Effector memory CD4-positive, alpha-beta T cell (primary cell): ENCODE measurements at places on chromosomes 12 and 14.
A peak's percentile ranks its signal among the peaks of the same experiment; 100 is the strongest.

- no peak overlapping the region for H3K4me3 ChIP-seq
- no peak overlapping the region for H3K27ac ChIP-seq
- H3K4me1 ChIP-seq: no peaks in the 10 kb centered on the region
Measured at GRCh38 chr14:59321626-59321949, 133.1 kb downstream of the DAAM1 start.

GRCh38 chr12:51281202-51281924 lies 11.1 kb upstream of the SMAGP start:
- H3K27ac ChIP-seq: no peak overlapping the region
- H3K27me3 ChIP-seq: no peaks in the 10 kb centered on the region
- DNase-seq: no peak
- H3K4me3 ChIP-seq: no peak overlapping the region

DNA sequence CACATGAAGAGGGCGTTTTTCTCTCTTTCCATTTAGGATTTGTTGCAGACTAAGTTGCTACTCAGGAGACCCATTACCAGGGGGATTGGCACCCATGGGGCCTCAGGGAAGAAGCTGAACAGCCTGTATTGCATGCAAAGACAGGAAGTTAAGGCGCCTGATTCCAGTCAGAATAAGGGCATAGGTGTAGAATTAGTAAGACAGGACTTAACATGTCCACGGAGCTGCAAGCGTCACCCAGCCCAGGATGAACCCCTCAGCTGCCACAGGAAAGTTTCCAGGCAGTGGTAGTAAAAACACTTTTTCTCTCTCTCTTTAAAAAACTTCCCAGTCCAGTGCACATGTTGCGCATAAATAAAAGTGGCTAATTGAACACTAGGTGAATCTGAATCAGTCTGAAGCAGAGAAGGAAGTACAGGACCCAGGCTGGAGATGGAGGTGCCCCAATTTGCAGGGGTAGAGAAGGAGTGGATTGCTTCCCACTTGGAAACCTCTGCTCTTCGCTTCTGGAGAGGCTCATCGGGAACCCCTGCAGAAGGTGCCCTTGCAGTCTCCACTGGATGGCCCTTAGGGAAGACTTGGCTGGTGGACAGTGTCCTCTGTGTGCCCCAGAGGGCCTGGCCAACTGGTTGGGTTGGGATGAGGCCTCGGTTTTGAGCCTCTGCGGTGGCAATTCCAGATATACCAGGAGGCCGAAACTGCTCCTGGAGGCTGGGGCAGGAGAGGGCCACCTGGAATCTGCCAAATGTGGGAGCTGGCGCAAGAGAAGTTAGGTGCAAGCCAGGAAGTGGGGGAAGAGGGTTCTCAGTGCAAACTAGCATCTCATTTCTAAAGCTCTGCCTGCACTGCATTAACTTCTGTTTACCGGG lies 10.7 kb upstream of the TBX3 start:
- no peaks in the 10 kb centered on the region for H3K36me3 ChIP-seq
- DNase-seq: no peak
- H3K27ac ChIP-seq: no peak overlapping the region
- no peak overlapping the region for H3K4me3 ChIP-seq

DNA sequence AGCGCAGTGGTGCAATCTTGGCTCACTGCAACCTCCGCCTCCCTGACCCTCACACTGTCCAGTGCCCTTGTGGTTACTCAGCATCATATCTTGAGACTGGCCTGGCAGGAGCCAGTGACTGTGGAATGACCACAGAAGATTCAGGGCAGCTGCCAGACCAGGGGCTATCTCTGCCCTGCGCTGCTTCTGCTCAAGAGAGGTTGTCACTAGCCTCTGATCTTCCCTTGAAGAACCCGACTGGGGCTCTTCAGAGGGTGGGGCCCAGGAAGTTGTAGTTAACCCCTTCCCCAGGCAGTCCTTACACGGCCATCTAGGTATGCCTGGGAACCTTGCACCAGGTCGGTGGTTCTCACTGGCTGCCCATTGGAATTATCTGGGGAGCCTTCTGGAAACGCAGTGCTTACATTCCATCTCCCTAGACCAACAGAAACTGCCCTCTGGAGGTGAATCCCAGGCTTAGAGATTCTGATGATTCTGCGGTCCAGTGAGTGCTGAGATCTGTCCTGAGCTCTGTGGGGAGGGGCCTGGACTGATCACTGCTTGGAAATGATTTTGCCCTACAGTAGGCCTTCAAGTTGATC lies 41.4 kb downstream of the PLEKHG3 start:
- peaks cover 38% of the 10 kb centered on the region for H3K36me3 ChIP-seq
- no peaks in the 10 kb centered on the region for H3K27me3 ChIP-seq
- H3K27ac ChIP-seq: peak overlapping the region; percentile 6

DNA sequence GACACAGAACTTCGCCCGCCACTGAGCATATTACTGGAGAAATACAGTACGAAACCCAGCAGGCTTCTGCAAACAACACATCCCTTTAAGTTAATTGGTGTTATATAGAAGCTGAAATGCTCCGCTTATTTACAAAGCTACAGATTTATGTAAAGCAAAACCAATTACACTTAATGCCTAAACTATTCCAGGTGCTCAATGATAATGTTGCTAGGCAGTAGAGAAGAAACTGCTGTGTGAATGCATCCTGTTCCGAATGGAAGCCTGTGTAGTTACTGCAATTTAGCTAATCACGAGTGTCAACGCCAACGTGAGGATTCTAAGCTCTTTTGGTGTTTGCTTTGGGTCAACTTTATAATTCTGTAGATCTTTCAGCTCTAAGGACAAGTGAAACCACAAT lies 89.8 kb downstream of the SLC15A5 start:
- no peak for DNase-seq
- no peak overlapping the region for H3K4me3 ChIP-seq
- H3K27ac ChIP-seq: no peak overlapping the region
- H3K27me3 ChIP-seq: no peaks in the 10 kb centered on the region
- no peaks in the 10 kb centered on the region for H3K4me1 ChIP-seq

DNA sequence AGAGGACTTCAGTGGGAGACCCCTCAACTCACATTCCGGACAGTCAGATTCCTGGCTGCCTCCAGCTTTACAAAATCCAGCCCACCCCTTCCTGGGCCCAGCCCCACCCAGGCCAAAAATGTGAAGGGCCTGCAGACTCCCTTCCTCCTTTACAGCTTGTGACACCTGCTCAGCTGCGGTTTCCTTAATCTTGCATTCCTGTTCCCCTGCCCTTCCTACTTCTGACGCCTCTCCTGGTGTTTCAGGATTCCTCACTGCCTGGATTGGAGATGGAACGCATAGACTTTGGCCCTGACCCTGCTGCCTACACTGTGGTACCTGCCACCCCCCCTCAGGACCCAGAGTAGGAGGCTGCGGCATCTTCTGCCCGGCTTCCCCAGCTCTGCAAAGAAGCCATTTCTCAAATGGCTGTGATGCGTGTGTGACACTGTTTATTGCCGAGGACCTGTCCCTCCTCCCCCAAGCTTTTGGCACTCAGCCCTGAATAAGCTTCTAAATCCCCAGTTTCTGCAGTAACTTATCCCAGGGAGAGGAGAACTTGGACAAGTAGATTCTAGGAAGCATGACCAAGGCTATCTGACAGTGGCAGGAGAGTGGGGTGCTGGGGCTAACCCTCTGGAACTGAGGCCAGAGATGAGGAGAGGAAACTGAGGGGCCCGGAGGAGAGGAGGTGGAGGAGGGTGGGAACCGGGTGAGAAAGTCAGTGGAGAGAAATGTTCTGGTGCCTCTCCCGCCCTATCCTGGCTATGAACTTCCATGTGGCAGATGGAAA lies 24.9 kb upstream of the BCDIN3D start:
- no peaks in the 10 kb centered on the region for H3K36me3 ChIP-seq
- no peak overlapping the region for H3K4me3 ChIP-seq
- no peak overlapping the region for H3K27ac ChIP-seq

DNA sequence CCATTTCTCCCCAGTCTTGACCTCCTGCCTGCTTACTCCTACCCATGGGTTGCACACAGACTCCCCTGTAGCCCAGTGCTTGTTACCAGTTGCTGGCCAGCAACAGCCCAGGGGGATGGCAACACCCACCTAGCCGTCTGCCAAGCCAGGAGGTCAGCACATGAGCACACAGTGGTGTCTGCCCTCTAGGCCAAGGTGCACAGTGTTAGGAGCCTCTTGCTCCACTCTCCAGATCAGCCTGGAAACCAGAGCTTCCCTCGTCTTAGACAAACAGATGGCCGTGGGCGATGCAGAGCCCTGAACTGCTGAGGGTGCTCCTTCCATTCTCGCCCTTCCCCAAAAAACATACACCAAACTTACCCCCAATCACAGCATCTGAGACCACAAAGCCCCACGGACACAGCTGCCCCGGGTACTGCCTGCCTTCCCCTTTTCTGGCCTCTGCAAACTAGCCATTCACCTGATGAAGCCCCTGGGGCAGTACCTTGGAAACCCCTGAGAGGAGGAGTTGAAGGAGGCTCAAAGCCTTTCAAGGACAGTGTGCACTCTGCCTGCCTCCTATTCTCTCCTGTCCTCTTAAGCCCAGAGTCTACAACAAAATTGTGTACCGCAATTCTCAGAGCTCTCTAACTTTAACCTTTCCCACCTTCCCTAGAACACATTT lies 1.0 kb upstream of the GPD1 start:
- no peaks in the 10 kb centered on the region for H3K27me3 ChIP-seq
- DNase-seq: no peak
- H3K36me3 ChIP-seq: peaks cover 23% of the 10 kb centered on the region
- H3K27ac ChIP-seq: no peak overlapping the region
- no peaks in the 10 kb centered on the region for H3K4me1 ChIP-seq

GRCh38 chr12:93341409-93342049 lies 36.2 kb upstream of the NUDT4 start:
- H3K4me3 ChIP-seq: no peak overlapping the region
- H3K36me3 ChIP-seq: no peaks in the 10 kb centered on the region
- no peaks in the 10 kb centered on the region for H3K4me1 ChIP-seq
- no peak overlapping the region for H3K27ac ChIP-seq

DNA sequence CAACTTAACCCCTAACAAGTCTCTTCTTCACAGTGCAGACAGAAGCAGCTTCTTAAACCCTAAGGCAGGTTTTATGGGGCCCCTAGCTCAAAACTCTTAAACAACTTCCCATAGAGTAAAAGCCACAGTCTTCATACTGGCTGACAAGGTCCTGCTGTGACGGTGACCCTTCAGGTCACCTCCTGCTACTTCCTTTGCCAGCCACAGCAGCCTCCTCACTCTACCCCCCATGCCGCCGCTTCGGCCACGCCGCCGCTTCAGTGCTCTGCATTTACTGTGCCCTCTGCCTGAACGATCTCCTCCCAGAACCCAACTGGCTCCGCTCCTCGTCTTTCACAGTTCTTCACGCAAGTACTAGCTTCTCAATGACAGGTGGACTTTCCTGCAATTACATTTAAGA lies 45.5 kb downstream of the ACADS start:
- H3K27ac ChIP-seq: no peak overlapping the region
- no peaks in the 10 kb centered on the region for H3K27me3 ChIP-seq
- H3K4me1 ChIP-seq: no peaks in the 10 kb centered on the region
- peaks cover 49% of the 10 kb centered on the region for H3K36me3 ChIP-seq
- H3K4me3 ChIP-seq: no peak overlapping the region

- H3K4me3 ChIP-seq: no peak overlapping the region
- no peaks in the 10 kb centered on the region for H3K27me3 ChIP-seq
Measured at GRCh38 chr12:100661300-100661951, 87.9 kb downstream of the GAS2L3 start.

DNA sequence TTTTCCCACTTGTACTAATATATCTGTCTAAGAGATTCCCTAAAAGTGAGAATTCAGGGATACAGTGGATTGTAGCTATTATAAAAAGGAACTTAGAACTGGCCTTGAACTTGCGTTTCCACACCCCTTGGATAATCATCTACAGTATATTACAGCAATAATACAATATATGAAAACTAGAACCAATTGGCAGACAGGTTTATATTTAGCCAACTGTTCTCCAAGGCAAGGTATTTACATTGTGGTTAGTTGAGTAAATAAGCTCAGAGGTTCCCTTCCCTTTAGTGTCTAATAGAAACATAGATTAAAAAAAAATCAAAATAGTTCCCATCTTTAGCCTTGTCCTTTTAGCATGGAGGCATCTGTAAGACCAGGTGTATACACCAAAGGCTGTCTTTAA lies 42.1 kb downstream of the LIMA1 start:
- no peak overlapping the region for H3K27ac ChIP-seq
- no peak overlapping the region for H3K4me3 ChIP-seq
- no peaks in the 10 kb centered on the region for H3K36me3 ChIP-seq
- no peaks in the 10 kb centered on the region for H3K27me3 ChIP-seq
- H3K4me1 ChIP-seq: no peaks in the 10 kb centered on the region

DNA sequence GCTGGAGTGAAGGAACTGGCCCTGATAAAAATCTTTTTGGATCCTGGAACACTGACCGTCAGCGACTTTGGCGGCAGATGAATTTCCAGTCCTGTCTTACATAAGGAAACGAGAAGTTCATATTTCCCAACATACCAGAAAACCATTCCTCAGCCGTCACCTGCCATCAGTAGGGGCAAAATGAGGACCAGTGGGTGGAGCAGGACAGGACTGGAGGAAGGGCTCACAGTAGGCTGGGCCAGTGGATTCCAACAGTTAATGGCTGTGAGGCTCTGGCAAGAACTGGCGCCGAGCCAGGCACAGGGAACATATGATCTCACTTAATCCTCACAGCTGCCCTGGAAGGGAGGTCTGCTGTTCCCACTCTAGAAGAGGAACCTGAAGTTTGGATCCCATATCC lies 67.2 kb upstream of the FAM181A start:
- no peaks in the 10 kb centered on the region for H3K27me3 ChIP-seq
- no peak for DNase-seq
- H3K27ac ChIP-seq: no peak overlapping the region
- H3K36me3 ChIP-seq: no peaks in the 10 kb centered on the region
- H3K4me3 ChIP-seq: no peak overlapping the region

GRCh38 chr14:41476526-41476925 lies 130.2 kb upstream of the LRFN5 start:
- H3K27me3 ChIP-seq: no peaks in the 10 kb centered on the region
- H3K36me3 ChIP-seq: no peaks in the 10 kb centered on the region
- H3K4me1 ChIP-seq: no peaks in the 10 kb centered on the region
- no peak overlapping the region for H3K27ac ChIP-seq
- no peak for DNase-seq

GRCh38 chr12:2231956-2232355 lies 179.2 kb downstream of the CACNA1C start:
- no peaks in the 10 kb centered on the region for H3K4me1 ChIP-seq
- H3K4me3 ChIP-seq: no peak overlapping the region
- DNase-seq: no peak
- no peak overlapping the region for H3K27ac ChIP-seq

GRCh38 chr12:96263449-96263902 lies 69.3 kb downstream of the ELK3 start:
- H3K4me3 ChIP-seq: no peak overlapping the region
- no peak overlapping the region for H3K27ac ChIP-seq
